ENCODE measurements at places on chromosomes 5 and 9. TPM values are rescaled to one million over a fixed set of nuclear protein-coding genes. Genes with fewer than 3 reads are reported as not detected.

ADAMTSL1 gene
- total RNA-seq = not detected

N4BP3 gene
- 0.99 TPM for total RNA-seq

HTR4 gene
- not detected for total RNA-seq

KCNIP1 gene
- not detected for total RNA-seq

GCNT4 gene
- 0.41 TPM for total RNA-seq

UGT3A2 gene
- total RNA-seq = 0.35 TPM

PCA3 gene
- not detected for total RNA-seq

ABO gene
- total RNA-seq = not detected

LHX6 gene
- not detected for total RNA-seq

FAM120AOS gene
- 36.2 TPM for total RNA-seq

GRCh38 chr9:109639674-109640579 is 140.1 kb upstream of the PALM2AKAP2 start:
- no peak for DNase-seq

DNA sequence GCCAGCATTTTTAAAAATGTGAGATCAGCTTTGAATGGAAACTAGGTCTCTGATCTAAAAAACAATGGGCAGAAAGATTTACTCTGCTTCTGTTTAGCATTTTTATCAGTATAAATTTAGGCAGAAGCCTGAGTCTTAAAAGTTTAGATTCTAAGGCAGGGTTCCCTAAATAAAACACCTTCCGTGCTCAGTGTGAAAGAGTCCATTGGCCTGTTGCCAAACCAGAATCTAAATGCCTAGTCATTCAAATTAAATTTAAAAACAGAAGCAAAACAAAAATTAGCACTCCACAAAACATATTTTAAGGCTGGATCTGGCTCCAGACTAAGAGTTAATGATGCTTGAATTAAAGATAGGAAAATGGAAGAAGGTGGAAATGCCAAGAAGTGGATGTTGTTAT is 4.5 kb downstream of the TYRP1 start:
- no peak for DNase-seq

- no peak for DNase-seq
Measured at GRCh38 chr5:112063856-112064255, 306.9 kb upstream of the NREP start.

DNA sequence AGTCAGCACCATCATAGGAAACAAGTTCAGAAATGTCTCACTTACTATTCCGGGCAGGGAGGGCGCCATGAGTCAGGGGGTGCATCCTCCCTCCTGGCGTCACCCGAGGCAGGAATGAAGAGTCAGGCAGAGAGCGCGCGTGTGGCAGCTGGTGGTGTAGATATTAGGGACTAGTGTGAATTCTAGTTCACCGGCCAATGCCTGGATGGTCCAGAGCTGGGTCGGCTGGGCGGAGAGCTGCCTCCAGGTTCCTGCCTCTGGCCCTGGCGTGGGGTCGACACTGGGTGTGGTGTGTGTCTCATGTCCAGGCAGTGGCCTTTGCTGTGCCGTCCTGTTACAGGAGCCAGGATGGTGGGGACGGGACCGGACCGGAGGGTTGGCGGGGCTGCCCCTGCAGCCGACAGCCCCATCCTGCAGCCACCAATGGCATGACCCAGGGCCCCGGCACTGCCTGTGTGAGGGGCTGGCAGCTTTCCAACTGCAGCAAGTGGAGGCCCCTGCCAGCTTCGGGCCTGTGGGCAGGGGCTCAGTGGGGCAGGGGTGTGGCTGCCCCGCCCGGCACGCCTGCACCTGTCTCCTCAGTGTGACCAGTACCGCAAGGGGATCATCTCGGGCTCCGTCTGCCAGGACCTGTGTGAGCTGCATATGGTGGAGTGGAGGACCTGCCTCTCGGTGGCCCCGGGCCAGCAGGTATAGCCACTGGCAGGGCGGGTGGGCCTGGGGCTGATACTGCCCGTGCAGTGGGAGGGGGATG is 9.1 kb downstream of the DIPK1B start:
- no peak for DNase-seq

GRCh38 chr5:172777881-172778814 is 7.2 kb upstream of the DUSP1 start:
- DNase-seq = no peak

- no peak for DNase-seq
Measured at GRCh38 chr9:85009251-85009650, 339.7 kb downstream of the NTRK2 start.

- peak; percentile 34 for DNase-seq
Measured at GRCh38 chr9:138053996-138054752, 176.6 kb downstream of the CACNA1B start.

DNA sequence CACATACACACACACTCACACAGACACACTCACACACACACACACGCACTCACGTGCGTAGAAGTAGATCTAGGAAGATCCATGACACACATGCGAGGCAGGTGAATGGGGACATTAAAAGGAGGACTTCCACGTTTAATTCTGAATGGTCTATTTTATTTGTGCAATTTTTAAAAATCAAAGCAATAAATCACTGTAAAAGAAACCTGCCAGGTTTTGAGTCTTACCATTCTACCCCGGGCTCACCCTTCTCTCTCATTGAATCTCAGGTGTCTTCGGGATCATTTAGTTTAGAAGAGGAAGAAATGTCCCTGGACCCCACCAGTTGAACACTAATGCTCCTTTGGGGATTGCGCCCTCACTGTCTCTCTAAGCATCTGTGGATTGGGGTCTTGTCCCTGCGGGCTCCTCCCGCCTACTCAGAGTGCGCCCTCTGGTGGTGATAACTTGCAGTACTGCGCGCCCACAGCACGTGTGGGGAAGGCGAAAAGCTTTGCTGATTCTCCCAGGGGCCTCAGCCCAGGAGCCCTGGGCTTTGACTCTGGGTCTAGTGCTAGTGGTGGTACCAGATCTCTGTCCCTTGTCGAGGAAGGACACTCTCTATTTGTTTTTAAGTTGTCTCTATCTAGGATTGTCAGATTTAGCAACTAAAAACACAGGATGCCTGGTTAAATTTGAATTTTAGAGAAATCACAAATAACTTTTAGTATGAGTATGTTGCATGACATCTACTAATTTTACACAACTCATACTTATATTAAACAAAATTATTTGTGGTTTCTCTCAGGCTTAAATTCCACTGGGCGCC is 34.8 kb downstream of the BOD1 start:
- DNase-seq = peak; percentile 60

DNA sequence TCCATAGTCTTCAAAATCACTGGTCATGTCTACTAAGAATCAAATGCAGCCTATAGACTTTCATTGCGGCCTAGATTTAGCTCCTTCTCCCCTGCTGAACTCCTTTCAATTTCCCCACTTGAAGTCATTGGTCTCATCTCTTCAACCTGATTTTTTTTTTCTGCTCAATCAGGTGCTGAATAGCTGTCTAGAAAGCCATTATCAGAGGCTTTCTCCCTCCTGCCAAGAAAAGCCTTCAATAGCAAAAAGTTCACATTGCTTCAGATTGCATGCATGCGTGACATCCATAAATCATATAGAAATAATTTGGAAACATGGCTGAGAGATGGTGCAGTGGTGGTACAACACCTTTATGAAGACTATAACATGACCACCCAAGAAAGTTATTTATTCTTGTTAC is 316.2 kb downstream of the PLK2 start:
- no peak for DNase-seq

GRCh38 chr9:71352837-71353236 is 231.4 kb upstream of the TRPM3 start:
- no peak for DNase-seq

GRCh38 chr9:120436446-120436845 is 143.5 kb downstream of the CDK5RAP2 start:
- no peak for DNase-seq

- peak; percentile 68 for DNase-seq
Measured at GRCh38 chr9:128412120-128412790, 8.4 kb upstream of the CERCAM start.

DNA sequence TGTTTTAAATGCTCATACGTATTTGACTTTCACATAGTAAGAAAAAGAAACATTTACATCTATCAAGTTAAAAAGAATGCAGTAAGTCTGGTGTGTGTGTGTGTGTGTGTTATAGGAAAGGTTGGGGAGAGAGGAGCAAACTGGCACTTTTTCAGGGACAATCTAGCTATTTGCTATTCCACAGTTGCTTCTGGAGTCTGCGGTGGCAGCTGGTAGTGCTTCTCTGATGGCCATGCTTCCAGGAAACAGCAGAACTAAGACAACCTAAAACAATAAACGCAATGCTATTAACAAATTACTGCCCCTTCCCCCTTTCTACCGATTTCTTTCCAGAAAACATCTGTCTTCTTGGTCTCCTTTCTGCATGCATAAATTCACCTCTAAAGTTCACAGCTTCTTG is 70.0 kb upstream of the CDH10 start:
- DNase-seq = no peak

DNA sequence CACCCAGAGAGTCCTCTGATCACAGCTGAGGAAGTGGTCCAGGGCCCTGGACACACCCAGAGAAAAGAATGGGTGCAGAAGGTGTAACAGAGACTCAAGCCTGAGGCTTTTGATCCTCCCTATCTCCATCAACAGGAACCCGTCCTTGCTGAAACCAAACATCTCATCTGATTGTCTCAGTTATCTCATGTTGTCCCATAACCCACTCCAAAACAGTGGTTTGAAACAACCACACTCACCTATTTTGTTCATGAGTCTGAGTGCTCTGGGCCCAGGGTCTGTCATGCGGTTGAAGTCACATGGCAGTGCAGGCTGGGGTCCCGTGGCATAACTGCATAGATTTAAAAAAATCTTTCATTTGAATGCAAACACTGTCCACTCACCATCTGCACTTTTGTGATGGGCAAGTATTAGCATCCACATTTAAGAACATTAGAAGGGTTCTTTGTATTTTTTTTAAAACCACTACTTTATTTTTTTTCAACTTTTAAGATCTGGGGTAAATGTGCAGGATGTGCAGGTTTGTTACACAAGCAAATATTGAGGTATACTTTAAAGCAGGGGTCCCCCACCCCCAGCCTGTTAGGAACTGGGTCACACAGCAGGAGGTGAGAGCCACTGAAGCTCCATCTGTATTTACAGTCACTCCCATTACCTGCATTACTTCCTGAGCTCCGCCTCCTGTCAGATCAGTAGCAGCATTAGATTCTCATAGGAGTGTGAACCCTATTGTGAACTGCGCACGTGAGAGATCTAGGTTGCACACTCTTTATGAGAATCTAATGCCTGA is 255.8 kb downstream of the ROR2 start:
- no peak for DNase-seq

- DNase-seq = peak; percentile 28
Measured at GRCh38 chr5:135608761-135609443, 30.1 kb upstream of the CXCL14 start.

DNA sequence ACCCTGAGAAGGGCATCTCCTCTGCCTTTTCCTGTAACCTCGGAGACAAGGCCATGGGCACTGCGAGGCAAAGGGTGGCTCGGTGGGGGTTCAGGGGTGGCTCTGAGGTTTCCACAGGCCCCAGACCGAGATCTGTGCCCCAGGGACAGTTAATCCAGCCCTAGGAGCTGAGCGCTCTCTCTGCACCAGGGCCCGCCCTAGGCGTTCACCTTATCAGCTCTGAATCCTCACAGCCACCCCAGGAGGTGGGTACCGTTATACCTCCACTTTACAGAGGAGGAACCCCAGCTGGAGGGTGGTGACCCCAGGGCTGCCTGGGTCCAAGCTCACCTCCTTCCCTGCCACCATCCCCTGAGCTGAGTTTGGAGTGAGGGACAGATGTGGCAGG is 2.3 kb upstream of the ENG start:
- DNase-seq = no peak

DNA sequence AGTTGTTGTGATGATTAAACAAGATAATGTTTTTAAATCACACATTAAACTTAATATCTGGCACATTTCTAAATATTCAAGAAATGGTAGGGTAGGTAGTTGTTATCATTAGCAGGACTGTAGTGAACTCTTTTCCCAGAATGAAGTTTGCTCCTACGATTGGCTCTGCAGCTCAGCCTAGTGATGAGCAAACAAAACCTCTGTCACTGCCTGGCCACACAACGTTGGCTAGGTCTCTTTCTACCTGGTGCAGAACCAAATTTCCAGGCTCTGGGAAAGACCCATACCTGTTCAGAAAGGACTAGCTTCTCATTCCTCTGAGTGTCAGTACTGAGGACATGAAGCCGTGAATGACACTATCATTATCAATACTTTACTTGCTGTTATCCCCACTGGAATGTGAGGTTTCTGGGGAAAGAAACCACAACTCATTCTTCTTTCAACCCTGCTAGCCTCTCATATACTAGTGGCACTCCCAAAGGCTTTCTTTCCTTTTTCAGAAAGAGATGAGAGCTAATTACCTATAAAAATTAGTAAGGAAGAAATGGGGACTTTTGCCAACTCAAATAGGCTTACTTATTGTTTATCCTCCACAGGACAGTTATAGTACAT is 219.3 kb upstream of the TRIM32 start:
- no peak for DNase-seq

GRCh38 chr9:38022203-38022895 is 46.7 kb downstream of the SHB start:
- DNase-seq = no peak

- peak; percentile 35 for DNase-seq
Measured at GRCh38 chr5:135438636-135439221, 8.4 kb downstream of the DCANP1 start.

DNA sequence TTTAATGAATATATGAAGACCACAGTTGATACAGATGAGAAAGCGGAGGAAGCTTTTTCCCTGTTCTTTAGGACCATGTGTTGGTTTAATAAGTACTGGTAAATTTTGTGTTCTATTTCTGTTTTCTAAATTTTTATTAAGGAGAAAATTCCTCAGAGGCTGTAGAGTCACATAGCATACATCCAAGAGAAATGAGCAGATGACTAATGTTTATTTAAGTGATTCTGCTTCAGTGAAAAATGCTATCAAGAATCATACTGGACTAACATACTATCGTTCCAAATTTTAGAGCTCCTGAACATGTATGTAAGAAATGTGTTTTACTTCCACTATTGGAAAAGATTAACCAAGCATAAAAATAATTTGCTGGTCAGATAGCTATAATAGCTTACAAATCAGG is 115.0 kb downstream of the KIAA1958 start:
- DNase-seq = no peak

DNA sequence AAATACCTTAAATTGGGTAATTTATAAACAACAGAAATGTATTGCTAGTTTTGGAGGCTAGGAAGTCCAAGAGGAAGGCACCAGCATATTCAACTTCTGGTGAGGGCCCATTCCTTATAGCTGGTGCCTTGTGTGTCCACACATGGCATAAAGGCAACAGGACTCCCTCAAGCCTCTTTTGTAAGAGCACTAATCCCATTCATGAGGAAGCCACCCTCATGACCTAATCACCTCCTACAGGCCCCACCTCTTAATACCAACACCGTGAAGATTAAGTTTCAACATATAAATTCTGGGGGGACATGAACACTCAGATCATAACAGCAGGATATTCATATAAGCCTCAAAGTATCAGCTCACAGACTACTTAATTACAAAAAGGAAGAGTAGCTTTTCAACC is 4.0 kb upstream of the PLAC8L1 start:
- DNase-seq = no peak

- DNase-seq = no peak
Measured at GRCh38 chr5:108615216-108615615, 132.5 kb upstream of the FER start.

GRCh38 chr9:69326261-69326660 is 1.2 kb downstream of the ENTREP1 start:
- no peak for DNase-seq

Measured in activated CD8-positive, alpha-beta memory T cell treated with anti-CD3 and anti-CD28 coated beads, Interleukin-2, amount 10 ng/mL, durations not matched to agents 7 days and 5 days (primary cell).